ENCODE measurements at places on chromosomes 3 and 15. TPM values are rescaled to one million over a fixed set of nuclear protein-coding genes. Genes with fewer than 3 reads are reported as not detected.

DNA sequence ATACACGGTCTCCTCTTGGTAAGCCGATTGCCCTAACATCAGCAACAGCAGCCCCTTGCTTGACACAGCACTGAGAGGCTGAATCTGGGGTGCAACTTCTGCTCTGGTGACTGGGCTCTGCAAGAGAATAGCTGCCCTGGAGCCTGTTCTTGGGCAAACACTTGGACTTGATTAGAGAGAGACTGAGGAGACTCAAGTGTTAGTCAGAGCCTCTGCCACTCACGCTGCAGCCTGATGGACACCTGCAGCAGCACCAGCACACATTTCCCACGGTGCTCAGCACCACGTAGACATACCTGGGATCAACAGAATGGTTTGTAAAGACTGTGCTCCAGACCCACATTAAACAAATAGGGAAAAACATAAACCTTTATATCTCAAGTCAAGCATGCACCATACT lies 35.8 kb upstream of the UMPS start:
- DNase-seq: no peak

DNA sequence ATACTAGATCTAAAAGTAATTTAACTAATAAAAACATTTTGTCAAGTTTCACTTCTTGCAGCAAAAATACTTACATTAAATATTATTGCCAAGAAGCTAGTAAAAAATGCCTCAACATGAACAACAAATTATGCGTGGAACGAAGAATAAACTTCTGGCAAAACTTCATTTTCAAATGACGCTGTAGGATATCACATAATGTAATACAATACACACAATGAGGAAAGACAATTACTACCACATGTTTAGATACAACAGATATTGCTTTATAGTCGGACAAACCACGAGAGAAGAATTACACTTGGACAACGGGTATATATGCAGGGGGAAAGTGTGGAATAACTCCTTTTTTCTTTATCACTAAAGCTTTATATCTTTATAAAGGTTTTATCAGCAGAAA lies 21.6 kb downstream of the P3H2 start:
- DNase-seq: no peak

DNA sequence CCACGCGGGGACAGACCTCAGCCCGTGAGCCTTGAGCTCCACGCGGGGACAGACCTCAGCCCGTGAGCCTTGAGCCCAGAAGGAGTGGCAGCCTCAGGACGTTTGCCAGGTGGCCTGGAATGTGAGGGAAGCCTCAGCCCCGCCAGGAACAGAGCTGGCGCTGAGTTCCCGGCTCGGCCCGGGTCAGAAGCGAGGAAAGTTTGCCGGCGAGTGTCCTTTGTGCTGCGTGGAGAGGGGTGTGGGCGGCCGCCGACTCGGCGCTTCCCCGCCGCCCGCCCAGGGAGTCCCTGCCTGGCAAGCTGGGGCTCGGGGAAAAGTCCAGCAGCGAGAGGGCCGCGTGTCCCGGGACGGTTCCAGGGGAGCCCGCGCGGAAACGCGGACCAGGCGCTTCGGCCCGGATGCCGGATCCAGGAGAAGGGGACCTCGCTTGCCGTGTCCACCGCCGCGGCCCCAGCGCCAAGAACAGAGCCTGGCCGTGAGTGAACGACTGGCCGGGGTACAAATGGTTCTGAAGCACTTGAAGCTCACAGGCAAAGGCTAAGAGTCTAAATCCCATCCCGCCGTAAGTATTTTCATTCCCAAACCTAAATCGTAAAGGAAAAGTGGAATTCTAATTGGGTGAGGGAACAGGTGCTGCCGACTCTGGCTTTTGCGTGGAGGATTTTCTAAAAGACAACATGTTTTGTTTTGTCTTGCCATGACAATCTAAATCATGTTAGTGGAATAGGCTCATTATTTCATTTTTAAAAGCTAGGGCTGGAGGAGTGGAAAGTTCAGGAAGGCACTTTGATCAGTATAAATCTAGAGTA lies 1.7 kb downstream of the LRRN1 start:
- no peak for DNase-seq

- peak; percentile 5 for DNase-seq
Observed at GRCh38 chr3:74273091-74273490, 341.4 kb downstream of the CNTN3 start.

- no peak for DNase-seq
Observed at GRCh38 chr3:27456554-27456953, 27.6 kb downstream of the SLC4A7 start.

Gene GOLGA6L7
- total RNA-seq: not detected

All from Daoy (cell line).